ENCODE measurements at places on chromosomes 4 and X.

- no peak for DNase-seq
Observed at GRCh38 chrX:129934952-129935351, 29.0 kb downstream of the UTP14A start.

DNA sequence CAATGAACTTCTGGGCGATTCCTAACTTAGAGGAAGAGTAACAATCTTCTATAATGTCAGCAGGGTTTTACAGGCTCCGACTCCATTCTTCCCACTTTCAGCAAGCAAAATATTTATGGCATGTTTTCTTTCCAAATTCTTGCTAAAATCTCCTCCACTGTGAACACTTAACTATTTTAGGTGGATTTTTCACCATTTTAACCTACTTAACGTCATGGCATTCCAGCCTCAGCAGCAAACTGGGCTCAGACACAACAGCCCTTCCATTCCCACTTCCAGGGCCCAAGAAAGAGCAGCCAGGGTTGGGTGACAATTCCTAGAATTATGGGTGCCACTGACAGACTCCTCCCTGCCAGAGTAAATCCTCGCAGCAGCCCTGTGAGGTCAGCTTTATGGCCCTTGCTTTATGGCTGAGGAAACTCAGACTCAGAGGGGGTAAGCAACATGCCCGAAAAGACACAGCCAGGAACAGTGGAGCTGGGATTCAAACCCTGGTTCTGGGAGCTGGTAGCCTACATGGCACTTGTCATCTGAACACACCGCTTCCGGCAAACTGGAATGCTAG lies 112.8 kb upstream of the MAP3K15 start:
- DNase-seq: no peak

- DNase-seq: no peak
Observed at GRCh38 chrX:45274576-45274975, 73.9 kb upstream of the DIPK2B start.

DNA sequence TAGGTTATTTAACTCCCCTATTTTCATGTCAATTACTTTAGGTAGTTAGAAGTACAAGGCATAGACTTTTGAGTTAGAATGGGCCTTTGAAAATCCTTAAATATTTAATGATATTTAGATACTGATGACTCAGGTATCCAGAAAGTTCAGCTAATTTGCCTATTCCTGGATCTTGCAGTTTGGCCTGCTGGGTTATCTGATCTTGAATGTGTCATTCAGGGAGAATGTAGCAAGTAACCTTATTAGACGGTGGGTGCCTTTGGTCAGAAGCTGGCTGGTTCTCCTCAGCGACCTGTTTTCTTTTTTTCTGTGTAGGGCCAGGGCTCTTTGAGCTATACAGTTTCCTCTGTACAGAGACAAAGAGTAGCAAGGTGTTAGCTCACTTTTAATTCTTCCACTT lies 42.0 kb downstream of the MTM1 start:
- DNase-seq: no peak

DNA sequence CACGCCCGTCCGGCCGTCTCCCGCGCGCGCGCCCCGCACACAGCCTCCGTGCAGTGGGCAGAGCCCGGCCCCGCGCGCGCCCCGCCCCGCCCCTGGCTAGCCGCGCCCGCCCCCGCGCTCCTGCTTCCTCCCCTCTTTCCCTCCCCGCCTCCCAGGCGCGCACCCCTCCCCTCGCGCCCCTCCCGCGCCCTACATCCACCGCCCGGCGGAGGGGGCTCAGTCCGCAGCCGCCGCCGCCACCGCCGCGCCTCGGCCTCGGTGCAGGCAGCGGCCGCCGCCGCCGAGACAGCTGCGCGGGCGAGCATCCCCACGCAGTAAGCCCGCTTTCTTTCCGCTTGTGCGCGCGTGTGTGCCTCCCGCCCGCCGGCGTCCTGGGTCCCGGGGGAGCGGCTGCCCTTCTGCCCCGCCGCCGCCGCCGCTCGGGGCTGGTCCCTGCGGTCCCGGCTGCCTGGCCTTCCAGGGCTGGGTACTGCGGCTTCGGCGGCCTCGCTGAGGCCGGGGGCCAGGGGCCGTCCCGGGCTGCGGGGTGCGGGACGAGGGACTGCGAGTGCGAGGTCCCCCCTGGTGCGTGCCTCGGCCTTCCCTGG lies at the start of gene FHL1:
FHL1 (plus strand) TSS at position 219 of the 587 bp plus-strand sequence.
- peak; percentile 30 for DNase-seq

DNA sequence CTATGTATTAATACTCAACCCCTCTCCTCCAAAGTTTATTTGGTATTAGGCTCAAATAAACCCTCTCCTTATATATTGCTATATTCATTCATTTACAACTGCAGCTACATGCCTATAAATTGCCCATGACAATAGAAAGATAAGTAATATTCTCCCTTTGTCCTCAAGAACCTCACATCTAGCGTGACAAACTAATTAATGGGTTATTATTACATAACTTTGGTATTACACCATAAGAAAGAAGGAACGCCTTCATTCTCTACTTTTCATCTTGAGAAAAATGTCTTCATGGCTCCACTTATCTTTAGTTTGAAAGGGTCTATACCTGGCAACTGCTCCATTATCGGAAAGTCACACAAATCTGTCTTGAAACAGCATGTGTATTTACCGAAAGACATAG lies 157.7 kb upstream of the RASGEF1B start:
- DNase-seq: no peak

- peak; percentile 53 for DNase-seq
Observed at GRCh38 chr4:77599378-77599777, 6.2 kb upstream of the CXCL13 start.

DNA sequence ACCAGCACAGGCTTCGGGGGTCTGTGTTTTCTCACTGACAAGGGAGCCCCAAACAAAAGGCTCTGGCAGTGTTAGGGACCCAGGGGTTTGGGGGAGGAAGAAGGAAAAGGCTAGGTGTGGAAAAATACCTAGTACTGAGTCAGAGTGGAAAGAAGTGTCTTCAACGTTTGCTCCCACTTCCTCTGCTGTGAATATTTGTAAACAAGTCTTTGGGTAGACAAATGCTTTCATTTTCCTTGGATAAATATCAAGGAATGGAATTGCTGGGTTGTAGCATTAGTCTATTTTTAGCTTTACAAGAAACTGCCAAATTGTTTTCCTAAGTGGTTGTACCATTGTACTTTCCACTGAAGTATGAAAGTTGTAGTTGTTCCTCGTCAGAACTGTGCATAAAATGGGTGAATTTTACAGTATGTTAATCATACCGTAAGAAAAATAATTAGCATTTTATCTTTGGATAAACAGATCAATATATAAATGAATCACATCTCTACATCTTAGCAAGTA lies 17.4 kb downstream of the COL4A5 start:
- DNase-seq: no peak

DNA sequence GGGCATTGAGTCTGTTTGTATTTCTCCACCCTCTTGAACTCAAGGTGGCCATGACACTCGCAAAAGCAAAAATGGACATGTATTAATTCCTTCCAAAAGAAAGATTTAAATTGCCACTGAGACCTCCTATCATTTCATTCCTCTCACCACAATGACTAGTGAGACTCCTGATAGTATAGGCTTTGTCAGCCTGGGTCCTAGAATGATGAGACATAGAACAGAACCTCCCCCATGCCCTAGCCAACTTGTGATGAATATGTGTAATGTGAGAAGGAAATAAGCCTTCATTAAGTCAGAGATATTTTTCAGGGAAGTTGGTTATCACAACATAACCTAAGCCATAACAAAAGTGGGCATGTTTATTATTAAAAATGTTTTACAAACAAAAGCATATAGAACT lies 62.5 kb downstream of the ASB9 start:
- no peak for DNase-seq

DNA sequence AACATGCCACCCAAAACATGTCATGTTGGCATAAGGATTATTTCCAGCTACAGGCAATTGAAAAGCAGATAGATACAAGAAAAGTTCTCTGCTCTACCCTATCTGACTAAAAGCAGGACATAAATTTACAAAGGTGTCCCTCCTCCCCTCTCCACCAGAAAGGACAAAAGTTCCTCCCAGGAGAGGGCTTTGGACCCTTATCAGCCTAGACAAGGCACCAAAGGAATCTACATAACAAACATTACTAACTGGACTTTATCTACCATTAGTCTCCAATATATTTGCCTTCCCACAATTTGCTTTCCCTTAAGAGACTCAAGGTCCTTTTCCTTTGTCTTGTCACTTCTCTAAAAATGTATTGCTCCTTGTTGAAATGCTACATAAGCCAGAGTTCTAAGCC lies 55.6 kb downstream of the ADGRA3 start:
- DNase-seq: no peak

GRCh38 chrX:147978931-147979330 lies 2.2 kb upstream of the FMR1NB start:
- DNase-seq: no peak

DNA sequence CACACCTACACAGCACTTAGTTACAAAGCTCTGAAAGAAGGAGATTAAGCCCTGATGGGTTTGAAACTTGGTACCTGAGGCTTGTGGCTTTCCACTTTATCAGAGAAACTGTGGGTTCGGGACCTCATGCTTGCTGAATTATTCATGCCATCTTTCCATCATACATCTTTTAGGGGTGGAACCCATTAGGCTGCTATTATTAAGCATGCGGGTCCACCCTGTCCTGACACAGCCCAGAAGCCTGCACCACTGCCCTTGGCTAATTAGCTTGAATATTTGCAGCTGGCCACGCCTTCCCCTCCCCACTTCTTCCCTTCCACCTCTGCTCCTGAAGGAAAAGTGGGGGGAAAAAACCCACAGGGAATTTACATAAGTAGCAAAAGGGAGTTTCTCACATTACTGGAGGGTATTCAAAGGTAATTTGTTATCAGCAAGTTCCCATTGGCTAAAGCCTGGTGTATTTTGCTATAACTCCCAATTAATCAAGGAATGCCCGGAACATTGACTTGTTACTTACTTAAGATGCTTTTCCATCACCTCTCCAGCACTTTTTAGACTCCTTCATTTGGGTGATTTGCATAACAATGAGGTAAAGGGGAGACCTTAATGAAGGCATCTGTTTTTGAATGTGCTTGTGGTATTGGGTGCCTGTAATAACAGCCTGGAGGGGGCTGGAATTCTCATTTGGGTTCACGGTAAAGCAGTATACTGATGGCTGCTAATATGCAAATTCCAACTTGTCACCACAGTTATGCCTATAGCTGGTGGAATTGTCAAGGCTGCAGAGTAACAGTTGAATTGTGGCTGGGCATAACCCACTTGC lies 231.7 kb upstream of the GATB start:
- no peak for DNase-seq

DNA sequence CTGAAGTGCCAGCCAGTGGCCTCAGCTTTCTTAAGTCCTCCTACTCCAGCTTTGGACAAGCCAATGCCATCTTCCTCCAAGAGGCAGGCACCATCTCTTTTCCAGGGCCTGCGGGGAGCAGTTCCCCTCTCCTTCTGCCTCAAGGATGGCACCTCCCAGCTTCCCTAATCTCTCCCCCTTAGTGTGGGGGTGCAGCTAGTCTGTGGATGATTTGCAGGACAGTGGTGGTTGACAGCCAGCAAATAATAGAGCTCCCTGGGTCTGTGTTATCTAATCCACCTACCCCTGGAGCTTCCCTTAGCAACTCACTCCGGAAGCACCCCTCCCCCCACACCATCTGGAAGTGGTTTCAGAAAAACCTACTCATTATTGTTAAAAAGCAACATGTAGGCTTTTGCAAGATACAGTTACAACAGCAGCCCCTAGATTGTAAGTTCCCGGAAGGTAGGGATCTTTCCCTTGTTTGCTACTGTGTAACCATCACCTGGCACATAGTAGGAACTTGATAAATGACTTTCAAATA lies 247.1 kb downstream of the BCOR start:
- no peak for DNase-seq

GRCh38 chr4:165367040-165367439 lies 11.8 kb upstream of the CPE start:
- DNase-seq: no peak

- no peak for DNase-seq
Observed at GRCh38 chr4:4637710-4638109, 95.9 kb upstream of the STX18 start.

DNA sequence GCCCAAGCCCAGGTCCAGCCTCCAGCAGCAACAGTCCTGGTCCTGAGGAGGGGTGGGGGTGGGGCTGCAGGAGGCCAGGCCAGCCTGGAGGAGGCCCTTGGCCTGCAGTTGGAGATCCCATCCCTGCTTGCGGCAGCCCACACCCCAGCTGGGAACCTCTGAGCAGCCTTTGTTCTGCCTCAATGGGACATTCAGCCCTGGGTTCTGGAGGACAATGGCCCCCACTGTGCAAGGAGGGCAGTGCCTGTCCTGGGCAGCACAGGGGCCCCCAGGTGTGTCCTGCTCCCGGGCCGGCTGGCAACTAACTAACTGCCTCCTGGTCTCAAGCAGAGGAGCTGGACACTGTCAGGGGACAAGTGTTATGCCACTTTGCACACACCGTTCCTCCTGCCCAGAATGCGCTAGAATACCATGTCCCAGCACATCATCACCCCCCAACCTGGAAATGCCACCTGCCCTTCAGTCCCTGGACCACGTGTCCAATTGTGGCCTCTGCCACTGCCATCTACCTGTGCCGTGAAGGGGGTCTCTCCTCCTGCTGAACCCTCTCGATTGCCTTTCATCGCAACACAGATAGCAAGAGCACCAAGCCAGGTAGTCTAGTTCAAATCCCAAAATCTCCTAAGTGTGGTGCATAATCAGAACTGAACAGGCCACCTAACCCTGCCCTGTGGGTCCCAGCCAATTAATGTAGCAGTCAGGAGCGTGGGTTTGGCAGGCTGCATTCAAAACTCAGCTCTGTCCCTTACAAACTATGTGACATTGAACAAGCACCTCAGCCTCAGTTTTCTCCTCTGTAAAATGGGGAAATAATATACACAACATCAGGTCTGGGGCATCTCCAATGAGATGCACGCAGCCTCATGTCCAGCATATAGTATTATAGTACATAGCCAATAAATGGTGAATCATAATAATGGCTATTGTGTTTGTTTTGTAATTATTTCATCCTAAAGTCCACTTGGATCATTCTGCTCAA lies 8.8 kb downstream of the PPP2R2C start:
- no peak for DNase-seq

GRCh38 chrX:13780868-13781427 lies 35.9 kb downstream of the GPM6B start:
- no peak for DNase-seq

GRCh38 chr4:14345356-14345775 lies 656.9 kb upstream of the CPEB2 start:
- no peak for DNase-seq

GRCh38 chr4:43496602-43497001 lies 604.1 kb downstream of the GRXCR1 start:
- no peak for DNase-seq

GRCh38 chrX:53768451-53768850 lies 81.9 kb upstream of the HUWE1 start:
- DNase-seq: no peak

DNA sequence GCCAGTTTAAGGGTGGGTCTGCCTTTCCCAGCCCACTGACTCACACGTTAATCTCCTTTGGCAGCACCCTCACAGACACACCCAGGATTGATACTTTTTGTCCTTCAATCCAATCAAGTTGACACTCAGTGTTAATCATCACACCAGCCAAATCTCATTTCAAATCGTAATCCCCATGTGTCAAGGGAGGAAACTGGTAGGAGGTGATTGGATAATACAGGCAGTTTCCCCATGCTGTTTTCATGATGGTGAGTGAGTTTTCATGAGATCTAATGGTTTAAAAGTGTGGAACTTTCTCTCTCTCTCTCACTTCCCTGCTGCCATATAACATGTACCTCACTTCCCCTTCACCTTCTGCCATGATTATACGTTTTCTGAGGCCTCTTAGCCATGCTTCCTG lies 647.2 kb upstream of the FRG1 start:
- no peak for DNase-seq

- no peak for DNase-seq
Observed at GRCh38 chr4:40954088-40954668, 204.4 kb downstream of the NSUN7 start.

GRCh38 chr4:31204874-31205273 lies 484.7 kb downstream of the PCDH7 start:
- DNase-seq: no peak
